IMR-90 (cell line): ENCODE measurements at places on chromosomes 5 and 9.
A peak's percentile ranks its signal among the peaks of the same experiment; 100 is the strongest.

GRCh38 chr5:129041196-129041881 is 53.2 kb upstream of the ISOC1 start:
- H3K36me3 ChIP-seq = no peaks in the 10 kb centered on the region
- no peaks in the 10 kb centered on the region for H3K27me3 ChIP-seq
- no peak overlapping the region for H3K4me3 ChIP-seq
- H3K4me1 ChIP-seq = no peaks in the 10 kb centered on the region
- no peak overlapping the region for H3K27ac ChIP-seq

- DNase-seq = no peak
- no peak overlapping the region for H3K27ac ChIP-seq
- H3K27me3 ChIP-seq = no peaks in the 10 kb centered on the region
These were observed 90.0 kb upstream of the ITGA2 start for GRCh38 chr5:52898961-52899680.

GRCh38 chr5:163386352-163386751 is 51.0 kb upstream of the CCNG1 start:
- no peak overlapping the region for H3K4me3 ChIP-seq
- no peaks in the 10 kb centered on the region for H3K4me1 ChIP-seq
- no peak overlapping the region for H3K27ac ChIP-seq
- DNase-seq = no peak
- H3K27me3 ChIP-seq = no peaks in the 10 kb centered on the region
- no peaks in the 10 kb centered on the region for H3K36me3 ChIP-seq

DNA sequence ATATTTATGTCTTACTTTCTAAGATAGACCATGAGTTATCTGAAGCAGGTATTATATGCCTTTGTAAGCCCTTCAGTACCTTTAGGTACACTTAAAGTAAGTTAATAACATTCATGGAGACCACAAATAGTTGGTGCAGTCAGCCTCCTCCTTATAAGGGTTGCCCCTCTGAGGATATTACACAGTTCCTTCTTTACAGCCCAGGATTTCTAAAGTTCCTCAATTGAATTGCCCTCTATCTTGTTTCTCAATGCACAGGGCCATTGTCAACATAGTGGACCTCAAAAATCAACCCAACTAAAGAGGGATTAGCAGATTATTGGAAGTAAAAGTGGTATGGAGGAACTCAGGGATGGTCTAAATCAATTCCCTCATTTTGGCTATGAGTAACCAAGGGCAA is 50.3 kb downstream of the HMHB1 start:
- DNase-seq = no peak
- peaks cover 1% of the 10 kb centered on the region; the same call in 1 of the 2 replicates for H3K27me3 ChIP-seq
- H3K4me3 ChIP-seq = no peak overlapping the region
- H3K36me3 ChIP-seq = no peaks in the 10 kb centered on the region
- H3K4me1 ChIP-seq = no peaks in the 10 kb centered on the region

DNA sequence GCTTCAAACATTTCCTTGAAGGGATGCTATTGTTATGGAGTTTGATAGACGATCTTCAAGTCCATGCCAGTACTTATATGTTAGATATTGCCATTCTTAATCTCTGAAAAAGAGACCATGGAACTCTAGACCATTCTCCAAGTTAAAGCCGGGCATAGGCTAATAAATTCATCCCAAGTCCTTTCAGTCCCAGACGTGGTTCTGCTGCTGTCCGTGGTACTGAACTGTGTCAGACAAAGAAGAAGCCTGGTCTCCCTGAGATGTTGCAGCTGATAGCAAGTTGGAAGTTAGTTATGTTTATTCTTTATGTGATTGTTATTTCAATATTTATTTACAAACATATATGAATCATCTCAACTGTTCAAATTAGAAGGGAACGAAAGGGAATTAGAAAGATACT is 158.7 kb downstream of the NMUR2 start:
- H3K4me3 ChIP-seq = no peak overlapping the region
- H3K4me1 ChIP-seq = no peaks in the 10 kb centered on the region
- DNase-seq = peak; percentile 3
- H3K27ac ChIP-seq = no peak overlapping the region

DNA sequence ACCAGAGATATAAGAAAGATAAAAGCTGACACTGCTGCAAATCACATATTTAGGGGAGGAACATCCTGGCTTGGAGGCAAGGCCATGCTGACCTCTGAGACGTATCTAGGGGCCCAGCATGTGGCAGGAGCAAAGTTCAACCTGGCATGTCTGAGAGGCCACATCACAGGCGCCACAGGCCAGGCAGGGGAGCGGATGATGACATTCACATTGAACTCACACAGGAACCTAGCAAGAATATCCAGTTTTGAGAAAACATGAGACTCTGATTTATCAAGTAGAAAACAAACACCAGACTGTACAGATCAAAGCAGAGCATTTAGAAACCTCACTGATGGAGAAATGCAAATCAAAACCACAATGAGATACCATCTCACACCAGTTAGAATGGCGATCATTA is 64.2 kb upstream of the STK32A start:
- H3K27me3 ChIP-seq = no peaks in the 10 kb centered on the region
- H3K4me3 ChIP-seq = no peak overlapping the region
- no peak overlapping the region for H3K27ac ChIP-seq
- no peaks in the 10 kb centered on the region for H3K36me3 ChIP-seq

DNA sequence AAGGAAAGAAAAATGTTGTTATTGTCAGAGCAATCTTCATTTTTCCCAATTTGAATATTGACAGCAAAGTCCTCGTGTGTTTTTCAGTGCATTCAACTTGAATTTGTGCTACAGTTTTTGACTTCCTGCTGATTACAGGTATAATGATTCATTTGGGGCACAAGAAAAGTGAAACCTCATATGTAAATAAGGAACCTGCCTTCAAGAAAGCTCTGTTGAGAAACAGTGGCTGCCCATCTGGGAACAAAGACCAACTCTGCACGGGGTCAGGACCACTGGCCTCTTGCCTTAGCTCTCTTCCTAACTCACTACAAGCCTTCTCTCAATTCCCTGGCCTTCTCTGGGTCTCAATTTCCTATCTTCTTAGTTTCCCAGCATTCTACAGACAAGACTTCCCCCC is 21.0 kb downstream of the TIMD4 start:
- no peak overlapping the region for H3K4me3 ChIP-seq
- no peak overlapping the region for H3K27ac ChIP-seq
- no peaks in the 10 kb centered on the region for H3K27me3 ChIP-seq
- no peaks in the 10 kb centered on the region for H3K4me1 ChIP-seq
- no peaks in the 10 kb centered on the region for H3K36me3 ChIP-seq

- peaks cover 10% of the 10 kb centered on the region; the same call in 1 of the 2 replicates for H3K4me1 ChIP-seq
- no peaks in the 10 kb centered on the region for H3K27me3 ChIP-seq
- no peak for DNase-seq
- H3K36me3 ChIP-seq = no peaks in the 10 kb centered on the region
- no peak overlapping the region for H3K4me3 ChIP-seq
These were observed 369.9 kb downstream of the EFNA5 start for GRCh38 chr5:107300721-107301327.

GRCh38 chr9:75455444-75455921 is 367.2 kb downstream of the OSTF1 start:
- no peak overlapping the region for H3K27ac ChIP-seq
- H3K4me3 ChIP-seq = no peak overlapping the region
- no peaks in the 10 kb centered on the region for H3K27me3 ChIP-seq
- H3K4me1 ChIP-seq = no peaks in the 10 kb centered on the region

DNA sequence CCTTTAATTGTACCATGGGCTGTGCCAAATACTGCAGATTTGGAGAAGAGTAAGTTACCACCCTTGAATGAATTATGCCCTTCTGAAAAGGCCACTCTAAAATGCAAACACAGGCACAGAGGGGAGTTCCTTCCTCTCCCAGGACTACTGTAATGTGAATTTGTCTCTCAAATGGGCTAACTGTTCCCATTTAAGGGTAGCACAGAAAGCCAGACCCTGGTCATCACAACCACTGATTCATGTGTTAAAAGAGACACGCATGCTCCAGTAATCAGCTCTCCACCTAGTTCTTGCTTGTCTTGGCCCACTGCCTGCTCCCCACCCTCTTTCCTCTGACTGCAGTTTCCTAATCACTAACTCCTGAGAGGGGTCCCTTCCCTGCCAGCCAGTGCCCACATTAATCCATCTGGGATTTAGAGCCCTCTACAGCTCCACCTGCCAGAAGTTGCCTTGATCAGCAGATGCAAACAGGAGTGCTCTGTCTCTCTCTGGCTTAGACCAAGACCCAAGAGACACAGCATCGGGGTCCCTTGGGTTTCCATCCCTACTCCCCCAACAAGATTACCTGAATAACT is 382.4 kb downstream of the TMEM167A start:
- no peaks in the 10 kb centered on the region; the same call in 1 of the 2 replicates for H3K27me3 ChIP-seq
- no peak for DNase-seq
- no peaks in the 10 kb centered on the region for H3K4me1 ChIP-seq
- H3K27ac ChIP-seq = no peak overlapping the region

DNA sequence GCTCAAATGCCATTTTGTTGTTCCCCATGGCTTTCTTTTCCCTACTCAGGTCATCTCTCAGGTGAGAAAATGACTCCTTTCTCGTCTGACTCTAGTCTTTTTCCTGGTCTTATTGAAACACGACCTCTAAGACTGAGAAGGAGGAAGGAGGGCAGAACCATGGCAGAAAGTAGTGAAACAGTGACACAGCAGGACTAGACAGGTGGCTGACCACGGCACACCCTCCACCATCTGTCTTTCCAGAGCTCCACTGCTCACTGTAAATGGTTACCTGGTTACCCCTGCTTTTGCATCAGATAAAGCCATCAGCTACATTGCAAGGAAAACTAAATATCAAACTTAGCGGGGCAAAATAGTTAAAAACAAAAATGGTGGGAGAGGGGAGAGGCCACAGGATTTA is 30.9 kb downstream of the NR4A3 start:
- no peak overlapping the region for H3K27ac ChIP-seq
- H3K36me3 ChIP-seq = peaks cover 10% of the 10 kb centered on the region
- H3K4me1 ChIP-seq = no peaks in the 10 kb centered on the region
- no peak for DNase-seq
- H3K4me3 ChIP-seq = no peak overlapping the region
- no peaks in the 10 kb centered on the region for H3K27me3 ChIP-seq

GRCh38 chr9:81666123-81666522 is 23.2 kb downstream of the TLE1 start:
- no peak overlapping the region for H3K4me3 ChIP-seq
- no peaks in the 10 kb centered on the region for H3K27me3 ChIP-seq
- H3K4me1 ChIP-seq = peaks cover 13% of the 10 kb centered on the region
- DNase-seq = no peak

DNA sequence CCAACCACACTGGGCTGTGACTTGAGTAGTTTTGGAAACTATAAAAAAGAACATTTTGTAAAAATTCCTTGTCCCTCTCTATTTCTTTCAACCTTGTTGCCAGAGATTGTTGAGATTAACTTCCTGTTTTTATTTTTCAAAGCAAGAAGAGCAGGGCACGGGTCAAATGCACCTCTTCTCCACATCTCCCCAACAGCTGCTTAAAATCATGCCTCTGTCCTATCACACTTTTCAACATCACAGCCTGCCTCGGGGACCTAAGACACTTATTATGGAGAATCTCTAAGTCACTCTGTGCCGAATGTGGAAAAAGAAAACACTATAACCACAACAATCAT is 280.3 kb upstream of the TNC start:
- H3K36me3 ChIP-seq = no peaks in the 10 kb centered on the region
- H3K27ac ChIP-seq = no peak overlapping the region
- H3K4me1 ChIP-seq = peaks cover 4% of the 10 kb centered on the region
- DNase-seq = no peak
- H3K27me3 ChIP-seq = no peaks in the 10 kb centered on the region

DNA sequence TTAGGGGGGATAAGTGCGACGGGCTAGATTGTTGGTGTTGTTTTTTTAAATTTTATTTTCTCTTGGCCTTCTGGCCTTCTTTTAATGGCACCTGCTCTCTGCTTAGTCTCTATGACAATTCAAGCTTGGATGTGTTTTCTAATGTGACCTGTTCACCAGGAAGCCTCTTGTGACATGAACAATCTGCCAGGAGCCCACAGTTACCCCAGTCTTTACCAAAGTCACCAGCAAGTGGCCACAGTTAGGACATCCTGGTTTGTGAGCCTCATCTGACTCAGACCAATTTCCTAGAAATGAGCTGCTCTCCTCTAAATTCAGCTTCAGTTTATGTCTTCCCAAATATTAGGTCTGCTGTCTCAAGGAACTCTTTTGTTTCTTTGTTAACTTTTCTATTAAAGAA is 135.8 kb downstream of the TLE4 start:
- H3K4me1 ChIP-seq = no peaks in the 10 kb centered on the region
- DNase-seq = no peak

GRCh38 chr5:45101146-45101545 is 292.4 kb downstream of the MRPS30 start:
- H3K4me1 ChIP-seq = no peaks in the 10 kb centered on the region
- H3K27me3 ChIP-seq = no peaks in the 10 kb centered on the region
- H3K36me3 ChIP-seq = no peaks in the 10 kb centered on the region

DNA sequence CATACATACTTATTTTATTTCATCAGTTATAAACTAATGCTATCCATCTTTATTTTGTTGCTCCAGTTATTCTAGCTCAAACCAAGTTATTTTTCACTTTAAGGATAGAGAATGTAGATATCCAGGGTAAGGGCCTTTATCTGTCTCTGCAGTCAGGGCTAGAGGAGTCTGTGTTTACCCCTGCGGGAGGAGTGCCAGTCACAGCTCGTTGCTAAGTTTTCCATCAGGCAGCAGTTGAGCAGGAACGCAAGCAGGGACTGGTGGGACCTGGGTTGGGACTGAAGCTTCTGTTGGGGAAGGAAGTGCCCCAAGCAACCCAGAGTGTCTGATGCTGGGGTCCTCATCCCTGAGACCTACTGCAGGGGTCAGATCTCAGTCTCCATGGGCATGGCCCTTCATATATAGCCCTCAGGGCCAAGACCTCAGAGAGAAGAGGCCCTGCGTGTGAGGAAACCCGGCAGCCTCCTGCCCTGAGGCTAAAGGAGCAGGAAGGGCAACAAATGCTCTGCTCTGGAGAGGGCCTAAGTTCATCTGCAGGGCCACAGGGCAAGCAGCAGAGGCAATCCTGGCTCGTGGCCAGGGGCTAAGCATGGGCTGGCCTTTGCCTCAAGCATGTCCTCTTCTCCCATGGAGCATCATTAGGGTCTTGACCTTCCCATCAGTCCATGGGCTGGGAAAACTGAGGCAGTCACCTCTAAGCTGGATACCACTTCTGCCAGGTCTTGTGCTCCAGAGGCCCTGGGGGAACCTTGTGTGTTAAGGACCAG is 6.6 kb downstream of the SLC22A4 start:
- no peaks in the 10 kb centered on the region for H3K36me3 ChIP-seq
- no peak overlapping the region for H3K27ac ChIP-seq

- no peaks in the 10 kb centered on the region for H3K36me3 ChIP-seq
- H3K27me3 ChIP-seq = peaks cover 25% of the 10 kb centered on the region
These were observed 13.8 kb downstream of the IL9 start for GRCh38 chr5:135881819-135882218.

DNA sequence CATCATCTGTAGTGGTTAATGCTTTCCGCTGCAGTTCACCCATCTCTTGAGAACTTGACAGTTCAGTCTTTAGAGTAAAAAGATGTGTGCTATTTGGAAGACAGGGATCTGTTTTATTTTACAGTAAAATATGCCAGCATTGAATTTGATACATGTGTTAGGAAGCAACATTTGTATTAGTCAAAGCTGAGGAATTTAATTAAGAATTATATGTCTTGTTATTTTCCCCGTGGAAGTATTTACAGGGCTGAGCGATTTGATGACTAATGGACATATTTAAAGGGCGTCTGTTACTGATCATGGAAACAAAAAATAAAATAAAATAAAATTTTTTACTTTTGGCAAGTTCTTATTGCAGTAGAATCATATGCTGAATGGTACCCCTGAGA is 101.3 kb downstream of the PAM start:
- no peaks in the 10 kb centered on the region for H3K36me3 ChIP-seq
- H3K4me3 ChIP-seq = no peak overlapping the region
- no peaks in the 10 kb centered on the region for H3K27me3 ChIP-seq
- H3K27ac ChIP-seq = no peak overlapping the region
- peak; percentile 69 for DNase-seq
